ENCODE measurements at places on chromosomes 7 and 10.
A peak's percentile ranks its signal among the peaks of the same experiment; 100 is the strongest.

DNA sequence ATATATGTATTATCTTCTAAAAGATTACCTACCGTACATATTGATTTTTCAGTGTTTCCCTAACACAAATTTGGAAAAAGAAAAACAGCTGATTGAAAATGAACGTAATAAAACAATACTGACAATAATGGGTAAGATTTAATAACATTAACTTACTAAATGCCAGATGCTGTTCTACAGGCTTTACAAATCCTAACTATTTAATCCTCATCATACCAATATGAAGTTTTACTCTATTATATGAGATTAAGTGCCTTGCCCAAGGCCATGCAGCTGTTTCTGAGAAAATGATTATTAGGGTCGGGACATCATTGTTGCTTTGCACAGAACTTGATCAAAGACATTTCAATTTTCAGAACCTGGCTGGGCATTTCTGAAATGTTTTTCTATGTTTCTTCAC is 104.6 kb downstream of the HGF start:
- DNase-seq, result no peak

- no peak for DNase-seq
Observed at GRCh38 chr7:90582164-90582563, 14.0 kb upstream of the CDK14 start.

DNA sequence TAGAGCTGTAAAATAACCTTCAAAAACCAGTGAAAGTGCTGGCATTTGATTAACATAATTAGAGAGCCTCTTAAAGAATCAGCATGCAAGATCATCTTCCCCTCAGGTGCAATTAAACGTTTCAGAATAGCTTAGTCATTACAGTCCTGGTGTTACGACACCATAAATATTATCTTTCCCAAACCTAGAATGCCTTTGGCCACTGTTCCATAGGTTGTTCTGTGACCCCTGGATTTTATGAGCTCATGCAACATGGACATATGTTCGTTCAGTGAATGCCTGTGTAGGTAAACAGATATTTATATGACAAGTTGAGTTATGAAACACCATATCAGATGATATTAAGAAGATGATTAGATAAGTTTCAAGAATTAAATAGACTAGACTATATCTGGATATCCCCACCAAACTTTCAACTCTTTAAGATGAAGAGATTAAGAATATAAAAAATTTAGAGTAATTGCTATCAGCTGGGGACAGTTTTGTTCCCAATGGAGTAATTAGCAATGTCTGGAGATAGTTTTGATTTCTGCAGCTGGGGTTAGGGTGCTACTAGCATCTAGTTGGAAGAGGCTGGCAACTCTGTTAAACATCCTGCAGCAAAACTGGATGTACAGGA is 263.5 kb upstream of the DKK1 start:
- DNase-seq, result no peak

DNA sequence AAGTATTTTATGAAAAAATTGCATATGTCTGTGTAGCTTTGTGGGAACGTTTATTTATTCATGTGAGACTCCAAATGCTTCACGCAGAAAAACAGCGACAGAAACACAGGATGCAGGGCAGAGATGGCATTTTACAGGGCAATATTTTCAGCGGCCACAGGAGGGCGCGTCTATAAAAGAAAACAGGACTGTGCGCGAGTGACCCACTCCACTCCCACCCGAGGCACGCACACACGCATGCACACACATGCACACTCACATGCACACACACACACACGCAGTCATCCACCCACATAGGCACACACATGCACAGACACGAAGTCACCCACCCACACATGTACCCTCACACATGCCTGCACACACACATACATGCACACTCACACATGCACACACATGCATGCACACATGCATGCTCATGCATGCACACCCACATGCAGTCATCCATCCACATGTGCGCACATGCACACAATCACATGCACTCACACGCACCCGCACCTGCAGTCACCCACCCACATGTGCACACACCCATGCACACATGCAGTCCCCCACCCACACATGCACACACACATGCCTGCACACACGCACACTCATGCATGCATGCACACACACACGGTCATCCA is 96.3 kb downstream of the DNAJB6 start:
- peak; percentile 56 for DNase-seq

- no peak for DNase-seq
Observed at GRCh38 chr7:974172-974571, 1.2 kb downstream of the COX19 start.

DNA sequence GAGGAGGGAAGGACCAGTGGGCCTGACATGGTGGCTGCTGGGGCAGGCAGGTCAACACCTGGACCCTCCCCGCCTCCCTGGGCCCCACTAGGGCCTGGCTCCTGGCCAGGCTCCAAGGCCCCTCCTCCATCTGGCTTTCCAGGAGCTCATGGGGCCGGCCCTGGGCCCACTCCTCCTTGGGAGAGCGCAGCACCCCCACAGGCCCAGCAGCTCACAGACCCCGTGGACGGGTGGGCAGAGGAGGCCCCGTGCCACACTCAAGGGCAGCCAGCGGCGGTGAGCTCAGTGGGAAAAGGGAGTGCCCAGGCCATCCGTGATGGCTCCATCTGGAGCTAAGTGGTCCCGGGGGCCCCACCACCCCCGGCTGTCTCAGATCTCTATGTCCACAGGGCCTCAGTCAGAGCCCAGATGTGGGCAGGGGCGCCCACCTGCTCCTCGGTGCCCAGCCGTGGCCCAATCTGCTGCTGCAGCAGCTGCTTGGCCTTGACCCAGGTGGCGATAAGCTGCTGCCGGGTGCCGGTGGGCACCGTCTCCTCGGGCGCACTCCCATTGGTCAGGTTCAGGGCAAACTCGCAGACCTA is 32.8 kb downstream of the CFAP46 start:
- DNase-seq, result no peak

GRCh38 chr10:133403359-133403758 is 9.4 kb downstream of the MTG1 start:
- no peak for DNase-seq

- peak; percentile 18 for DNase-seq
Observed at GRCh38 chr7:105010504-105011130, 3.4 kb upstream of the KMT2E start.

DNA sequence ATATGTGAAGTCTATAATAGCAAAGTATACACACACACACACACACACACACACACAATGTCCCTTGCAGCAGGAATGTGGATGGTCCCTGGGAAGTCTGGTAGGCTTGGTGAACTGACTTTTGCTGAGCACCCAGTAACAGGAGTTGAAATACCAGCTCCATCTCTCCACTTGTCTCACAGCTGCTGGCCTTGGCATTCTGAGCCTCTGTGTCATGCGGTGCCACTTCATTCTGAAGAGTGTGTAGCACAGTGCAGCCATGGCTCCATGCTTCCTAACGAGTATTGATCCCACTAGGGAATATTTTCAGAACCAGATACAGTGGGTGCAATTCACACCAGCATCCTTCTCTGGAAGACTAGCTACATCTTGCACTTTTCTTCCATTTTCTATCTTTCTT is 192.4 kb downstream of the ADARB2 start:
- no peak for DNase-seq

GRCh38 chr7:131359136-131359776 is 31.6 kb downstream of the MKLN1 start:
- no peak for DNase-seq

DNA sequence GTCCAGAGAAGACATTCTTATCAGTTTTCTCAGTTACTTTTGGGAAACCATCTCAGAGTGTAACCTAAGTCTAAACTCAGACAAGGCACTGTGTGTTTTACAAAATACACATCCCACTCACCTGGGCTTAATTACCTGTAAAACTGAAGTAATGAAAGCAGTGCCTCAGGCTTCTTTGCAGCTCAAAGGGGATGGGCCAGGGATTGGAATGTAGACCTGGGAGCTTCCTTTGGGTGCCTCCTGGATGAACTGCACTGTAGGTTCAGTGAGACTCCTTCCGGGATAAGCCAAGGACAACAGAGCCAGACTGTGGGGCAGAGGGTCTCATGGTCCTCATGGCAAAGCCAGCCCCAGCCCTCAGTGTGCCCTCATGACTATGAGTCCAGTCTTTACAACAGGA is 672.4 kb upstream of the GALNT17 start:
- no peak for DNase-seq

DNA sequence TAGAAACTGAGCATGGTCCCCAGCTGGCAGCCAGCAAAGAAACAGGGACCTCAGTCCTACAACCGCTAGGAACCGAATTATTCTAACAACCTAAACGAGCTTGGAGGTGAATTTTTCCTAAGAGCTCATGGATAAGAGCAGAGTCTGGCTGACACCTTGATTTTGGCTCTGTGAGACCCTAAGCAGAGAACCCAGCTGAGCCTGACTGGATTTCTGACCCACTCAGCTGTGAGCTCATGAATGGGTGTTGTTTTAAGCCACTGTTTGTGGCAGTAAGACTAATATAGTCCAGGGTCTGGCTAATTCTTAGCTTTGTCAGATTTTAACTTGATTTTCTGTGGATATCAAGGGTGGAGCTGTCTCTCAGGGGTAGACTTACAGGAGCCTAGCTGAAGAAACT is 77.1 kb downstream of the KAT6B start:
- DNase-seq, result no peak

DNA sequence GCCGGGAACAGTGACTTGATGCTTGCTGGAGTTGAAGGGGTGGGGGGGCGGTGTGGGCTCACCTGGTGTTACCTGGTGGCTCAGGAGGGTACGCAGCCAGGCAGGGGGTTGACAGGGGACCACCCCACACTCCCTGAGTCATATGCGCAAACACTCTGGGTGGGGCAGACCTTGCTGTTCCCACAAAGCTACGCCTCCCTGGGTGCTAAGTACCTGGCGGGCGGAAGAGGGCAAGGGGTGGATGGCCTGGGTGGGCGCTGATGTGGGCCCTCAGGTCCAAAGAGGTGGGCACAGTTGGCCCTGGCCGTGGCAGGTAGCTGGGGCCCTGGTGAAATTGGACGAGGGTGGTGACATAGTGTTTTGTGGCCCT is 13.9 kb downstream of the STX1A start:
- no peak for DNase-seq

DNA sequence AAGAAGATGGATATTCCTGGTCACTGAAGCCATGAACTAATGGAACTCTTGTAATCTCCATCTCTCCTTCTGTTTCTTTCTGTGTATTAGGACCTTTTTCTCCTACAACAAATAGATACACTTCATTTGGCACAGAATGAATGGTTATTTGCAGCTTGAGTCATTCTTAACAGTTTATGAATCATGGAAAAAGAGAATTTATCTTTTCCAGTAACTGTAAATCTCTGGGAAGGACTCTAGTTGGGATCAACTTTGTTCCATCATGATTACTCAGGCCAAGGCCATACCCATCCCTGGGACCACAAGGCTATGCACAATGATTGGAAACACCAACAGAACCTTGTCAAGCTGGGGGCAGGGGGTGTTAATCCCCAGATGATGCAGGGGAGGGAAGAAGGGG is 36.1 kb upstream of the MDFIC start:
- DNase-seq, result no peak

- DNase-seq, result no peak
Observed at GRCh38 chr10:46268076-46268881, 18.5 kb upstream of the ANTXRL start.

DNA sequence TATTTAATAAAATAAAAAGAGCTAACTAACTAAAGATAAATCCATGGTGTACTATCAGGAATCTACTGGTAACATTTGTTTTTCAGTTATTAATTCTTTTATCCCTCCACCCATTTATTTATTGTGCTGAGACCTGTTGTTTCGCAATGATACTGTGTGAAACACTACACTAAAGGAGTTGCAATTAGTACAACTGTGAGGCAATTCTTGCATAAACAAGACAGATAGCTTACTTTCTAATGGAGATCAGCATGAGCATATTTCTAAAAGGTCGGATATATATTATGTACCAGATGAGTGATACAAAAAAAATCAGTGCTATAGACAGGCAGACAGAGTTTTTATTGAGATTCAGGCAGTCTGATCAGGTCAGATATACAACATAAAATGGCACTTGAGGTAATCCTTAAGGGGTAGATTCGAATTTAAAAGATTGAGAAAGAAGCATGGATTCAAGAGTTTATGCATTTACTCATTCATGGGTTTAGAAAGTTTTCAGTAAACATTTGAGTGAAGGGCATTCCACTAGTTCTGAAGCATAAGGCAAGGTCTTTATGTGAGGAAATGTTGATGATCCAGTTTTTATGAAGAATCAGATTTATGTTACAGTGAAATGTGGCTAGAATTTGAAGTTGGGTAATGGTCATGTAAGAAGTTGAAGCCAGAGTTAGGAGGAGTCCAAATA is 147.6 kb downstream of the POLR1F start:
- no peak for DNase-seq

DNA sequence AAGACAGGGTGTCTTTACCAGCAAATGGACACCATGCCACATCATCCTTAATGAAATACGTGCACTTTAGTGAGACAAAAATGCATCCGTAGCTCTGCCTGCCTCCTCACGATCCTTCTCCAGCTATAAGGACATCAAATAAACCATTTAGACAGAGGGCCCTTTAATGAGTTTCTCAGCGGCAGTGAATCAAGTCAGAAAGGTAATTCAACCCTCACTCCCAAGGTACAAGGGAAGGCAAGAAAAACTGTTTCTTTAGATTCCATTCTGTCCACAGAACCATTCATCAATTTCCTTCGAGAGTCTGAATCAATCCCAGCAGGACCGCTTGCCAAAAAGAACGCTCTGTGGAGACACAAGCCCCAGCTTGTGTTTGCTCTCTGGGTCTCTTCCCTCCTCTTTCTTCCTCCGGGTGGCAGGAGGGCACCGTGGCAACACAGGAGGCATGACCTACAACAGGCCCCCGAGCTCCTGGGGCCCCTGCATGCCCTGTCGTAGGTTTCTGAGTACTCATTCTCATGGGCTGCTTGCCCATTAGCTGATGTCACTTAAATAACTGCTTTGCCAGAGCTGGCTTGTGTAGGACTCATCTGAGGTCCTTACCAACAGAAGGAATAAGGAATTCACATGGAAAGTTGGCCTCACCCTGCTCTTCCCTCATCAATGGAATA is 297.8 kb upstream of the PRKCQ start:
- peak; percentile 31 for DNase-seq

DNA sequence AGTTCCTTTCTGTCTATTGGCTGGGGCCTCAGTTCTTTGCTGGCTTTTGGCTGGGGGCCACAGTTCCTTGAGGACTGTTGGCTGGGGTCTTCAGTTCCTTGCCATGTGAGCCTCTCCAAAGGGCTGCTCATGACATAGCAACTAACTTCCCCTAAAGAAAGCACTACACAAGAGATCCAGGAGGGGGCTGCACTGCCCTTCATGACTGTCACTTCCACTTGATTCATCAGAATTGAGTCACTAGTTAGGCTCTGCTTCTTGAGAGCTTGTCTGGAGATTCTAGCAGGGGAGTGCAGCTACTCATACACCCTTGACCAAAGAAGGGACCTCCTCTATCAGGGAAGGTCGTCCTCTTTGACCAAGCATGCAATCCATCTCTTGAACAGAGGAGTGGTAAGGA is 38.0 kb upstream of the MKX start:
- DNase-seq, result no peak

GRCh38 chr10:112520914-112521313 is 73.9 kb downstream of the VTI1A start:
- no peak for DNase-seq

DNA sequence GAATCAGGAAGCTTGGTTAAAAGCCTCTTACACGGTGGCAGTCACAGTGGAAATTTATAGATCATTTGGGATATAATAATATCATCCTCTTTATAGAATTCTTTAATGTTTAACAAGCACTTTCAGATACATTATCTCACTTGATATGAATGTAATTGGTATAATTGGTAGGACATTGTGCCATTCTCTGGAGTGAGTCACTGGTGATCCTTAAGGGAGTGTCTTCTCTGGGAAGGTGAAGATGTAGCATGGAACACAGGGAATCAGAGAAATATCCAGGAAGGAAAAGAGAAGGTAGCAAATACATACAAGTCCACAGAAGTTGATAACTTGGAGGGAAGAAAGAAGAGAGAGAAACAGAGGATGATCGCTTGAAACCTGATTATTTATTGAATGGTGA is 9.8 kb downstream of the PTPRZ1 start:
- no peak for DNase-seq
